ENCODE measurements at places on chromosomes 12 and 14.

DNA sequence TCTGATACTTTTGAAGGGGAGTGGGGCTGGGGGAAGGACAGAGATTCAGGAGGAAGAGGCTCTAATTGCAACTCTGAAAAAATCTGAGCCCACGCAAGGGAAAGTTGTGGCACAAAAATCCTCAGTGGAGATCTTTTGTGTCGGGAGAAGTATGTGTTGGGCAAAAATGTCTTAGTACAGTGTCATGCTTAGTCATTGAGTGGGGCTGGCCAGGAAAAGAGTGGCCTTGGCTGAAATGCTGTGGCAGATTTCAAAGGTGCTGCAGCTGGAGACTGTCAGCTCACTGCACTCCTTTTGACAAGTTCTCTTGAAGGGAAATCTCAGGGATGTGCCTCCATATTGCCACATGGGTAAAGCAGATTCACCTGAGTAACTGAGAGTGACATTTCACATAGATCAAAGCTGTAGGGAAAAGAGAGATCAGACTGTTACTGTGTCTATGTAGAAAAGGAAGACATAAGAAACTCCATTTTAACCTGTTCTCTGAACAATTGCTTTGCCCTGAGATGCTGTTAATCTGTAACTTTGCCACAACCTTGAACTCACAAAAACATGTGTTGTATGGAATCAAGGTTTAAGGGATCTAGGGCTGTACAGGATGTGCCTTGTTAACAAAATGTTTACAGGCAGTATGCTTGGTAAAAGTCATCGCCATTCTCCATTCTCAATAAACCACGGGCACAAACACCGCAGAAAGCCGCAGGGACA is 36.0 kb upstream of the GLIPR1 start:
- no peak for DNase-seq

DNA sequence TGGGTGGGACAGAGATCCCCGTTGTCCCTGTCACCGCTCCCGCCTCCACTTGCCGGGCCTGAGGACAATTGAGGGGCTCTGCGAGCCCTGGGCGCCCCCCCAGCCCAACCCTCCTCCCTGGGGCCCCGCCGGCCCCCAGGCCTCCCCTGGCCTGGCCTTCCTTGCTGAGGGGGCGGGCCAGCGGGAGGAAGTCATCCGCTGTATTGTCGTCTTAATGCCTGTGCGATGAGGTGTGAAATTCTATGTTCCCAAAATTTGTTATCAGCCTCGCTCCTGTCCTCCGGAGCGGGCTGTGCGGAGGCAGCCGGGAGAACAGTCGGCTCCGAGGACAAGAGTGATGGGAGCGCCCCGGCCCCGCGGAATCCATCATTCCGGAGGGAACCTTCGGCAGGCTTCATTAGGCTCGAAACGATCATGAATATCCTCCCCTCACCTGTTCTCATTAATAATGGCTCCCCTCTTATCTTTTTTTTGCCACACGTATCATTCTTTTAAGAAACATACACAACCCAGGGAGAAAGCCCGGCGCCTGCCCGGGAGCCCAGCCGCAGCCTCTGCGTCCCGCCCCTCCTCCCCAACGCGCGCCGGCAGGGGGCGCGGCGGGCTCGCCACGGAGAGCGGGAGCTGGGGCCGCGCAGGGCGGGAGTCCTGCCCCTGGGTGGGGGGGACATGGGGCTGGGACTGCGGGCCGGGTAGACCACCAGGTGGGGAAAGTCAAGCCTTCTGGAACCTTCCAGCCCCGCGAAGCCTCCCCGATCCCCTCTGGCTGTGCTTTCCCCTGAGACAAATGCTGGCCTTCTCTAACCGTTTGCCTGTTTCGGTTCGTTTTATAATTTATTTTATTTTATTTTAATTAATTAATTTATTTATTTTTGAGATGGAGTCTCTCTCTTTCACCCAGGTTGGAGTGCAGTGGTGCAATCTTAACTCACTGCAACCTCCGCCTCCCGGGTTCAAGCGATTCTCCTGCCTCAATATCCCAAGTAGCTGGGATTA is 17.1 kb upstream of the DLK1 start:
- no peak for DNase-seq

- DNase-seq = no peak
Measured at GRCh38 chr12:123847019-123847418, 84.9 kb downstream of the DNAH10 start.

GRCh38 chr12:10167599-10167998 is 4.3 kb downstream of the OLR1 start:
- DNase-seq = no peak

DNA sequence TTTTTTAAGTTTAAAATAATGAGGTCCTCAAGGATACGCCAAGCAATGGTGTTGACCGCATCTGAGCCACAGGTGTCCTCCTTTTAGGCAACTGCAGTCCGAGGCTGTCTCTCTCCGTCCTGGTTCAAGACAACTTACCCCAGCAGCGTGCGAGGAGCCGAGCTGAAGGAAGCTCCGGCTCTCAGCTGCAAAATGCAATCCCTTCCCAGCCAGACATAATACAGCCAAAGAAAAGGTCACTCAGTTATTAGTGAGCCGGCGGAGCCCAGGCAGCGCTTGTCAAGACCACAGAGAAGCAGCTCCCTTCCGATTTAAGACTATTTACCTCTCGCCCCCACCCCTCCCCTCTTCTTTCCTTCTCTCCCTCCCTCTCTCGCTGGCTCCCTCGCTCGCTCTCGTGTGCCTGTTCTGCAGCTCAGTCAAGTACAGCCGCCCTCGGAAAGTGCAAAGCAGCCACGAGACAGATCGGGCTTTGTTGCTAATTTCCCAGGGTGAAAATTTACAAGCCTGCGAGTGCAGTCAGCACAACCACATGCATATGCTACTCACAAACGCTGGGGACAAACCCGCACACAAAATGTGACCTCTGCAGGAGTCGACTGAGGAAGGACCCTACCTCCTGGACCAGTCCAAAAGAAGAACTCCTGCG is 363 bp upstream of the LMO3 start:
- no peak for DNase-seq

GRCh38 chr14:64683264-64683663 is 21.0 kb upstream of the PLEKHG3 start:
- no peak for DNase-seq

GRCh38 chr12:2338991-2339431 is 286.2 kb downstream of the CACNA1C start:
- no peak for DNase-seq

DNA sequence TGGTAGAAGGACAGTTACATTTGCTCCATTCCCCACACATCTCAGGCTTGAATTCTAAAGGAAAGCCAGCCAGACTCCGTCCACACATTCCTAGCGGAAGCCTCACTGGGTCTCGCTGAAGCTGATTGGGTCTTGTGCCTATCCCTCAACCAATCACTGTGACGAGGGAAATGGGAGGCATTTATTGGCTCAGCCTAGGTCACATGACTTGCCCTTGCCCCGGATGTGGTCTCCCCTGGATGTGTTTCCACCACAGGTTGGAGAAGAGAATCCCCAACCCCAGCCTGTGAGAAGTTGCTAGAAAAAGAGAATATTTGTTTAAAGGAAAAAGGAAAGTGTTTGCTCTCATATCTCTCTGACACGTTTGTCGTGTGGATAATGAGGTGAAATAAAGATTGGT is 93.4 kb downstream of the C12orf75 start:
- DNase-seq = no peak

GRCh38 chr14:53106768-53107167 is 46.4 kb downstream of the DDHD1 start:
- no peak for DNase-seq

- DNase-seq = no peak
Measured at GRCh38 chr14:93410021-93410420, 20.7 kb upstream of the UNC79 start.

GRCh38 chr14:41615011-41615595 is 8.4 kb downstream of the LRFN5 start:
- DNase-seq = no peak

DNA sequence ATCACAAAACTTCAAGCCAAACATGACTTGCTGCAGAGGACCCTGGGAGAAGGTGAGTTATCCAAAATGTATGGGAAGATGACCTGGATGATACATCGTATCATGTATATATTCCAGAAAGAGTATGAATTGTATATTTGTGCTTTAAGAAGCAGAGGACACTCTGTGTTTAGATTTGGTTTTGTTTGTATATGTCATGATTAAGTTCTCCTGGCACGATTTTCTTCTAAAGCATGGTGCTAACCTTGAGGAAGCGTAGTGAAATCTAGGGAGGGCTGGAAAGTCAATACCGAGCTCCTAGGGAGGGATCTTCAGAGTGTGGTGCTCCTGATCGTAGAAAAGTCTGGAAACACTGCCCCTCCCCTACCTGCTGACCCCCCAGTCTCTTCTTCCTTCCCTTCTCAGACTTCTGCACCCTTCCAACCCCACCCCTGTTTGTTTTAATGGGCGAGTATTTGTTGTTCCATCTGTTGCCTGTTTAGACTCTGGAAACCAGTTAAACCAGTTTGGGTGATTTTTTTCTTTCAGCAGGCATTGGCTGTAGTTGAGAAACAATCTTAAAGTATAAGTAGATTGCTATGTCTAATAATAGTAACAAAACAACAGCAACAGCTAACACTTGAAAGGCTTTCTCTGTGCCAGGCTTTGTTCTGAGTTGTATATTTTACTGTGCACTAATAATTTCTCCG is 141.6 kb downstream of the KICS2 start:
- no peak for DNase-seq

Measured in stimulated activated CD4-positive, alpha-beta T cell treated with anti-CD3 and anti-CD28 coated beads, TNF-alpha, amount 100 ng/mL, for 24 hours (primary cell).